ENCODE measurements at places on chromosomes 16 and 17.
A peak's percentile ranks its signal among the peaks of the same experiment; 100 is the strongest.

DNA sequence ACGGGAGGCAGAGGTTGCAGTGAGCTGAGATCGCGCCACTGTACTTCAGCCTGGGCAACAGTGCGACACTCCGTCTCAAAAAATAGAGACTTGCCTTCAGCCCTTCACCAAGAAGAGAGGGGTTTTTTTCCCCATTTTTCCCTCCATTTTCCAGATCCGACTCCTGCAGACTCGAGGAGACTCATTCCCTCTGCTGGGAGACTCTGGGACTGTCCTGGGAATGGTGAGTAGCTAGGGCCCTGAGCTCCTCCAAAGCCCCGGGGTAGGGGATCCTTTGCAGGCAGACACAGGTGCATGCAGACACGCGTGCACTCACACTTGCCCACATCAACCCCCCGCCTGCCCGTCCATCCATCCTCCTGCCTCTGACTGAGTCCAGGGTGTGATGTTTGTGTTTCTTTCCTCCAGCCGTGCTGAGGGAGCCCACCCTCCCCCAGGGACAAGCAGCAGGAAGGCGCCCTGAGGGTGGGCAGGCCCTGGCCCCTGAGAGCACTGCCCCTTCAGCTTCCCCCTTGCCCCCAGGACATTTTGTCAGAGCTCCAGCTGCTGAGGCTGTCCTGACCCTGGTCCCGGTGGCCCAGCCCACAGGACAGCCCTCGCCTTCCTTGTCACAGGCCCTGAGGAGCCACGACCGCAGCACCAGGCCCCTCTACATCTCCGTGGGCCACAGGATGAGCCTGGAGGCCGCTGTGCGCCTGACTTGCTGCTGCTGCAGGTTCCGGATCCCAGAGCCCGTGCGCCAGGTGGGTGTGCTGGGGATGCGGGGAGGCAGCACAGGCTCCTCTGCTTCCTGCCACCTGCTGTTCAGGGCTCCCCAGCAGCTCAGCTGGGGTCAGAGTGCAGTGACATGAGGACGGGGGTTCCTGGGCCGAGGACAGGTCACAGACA lies 10.2 kb downstream of the ENDOV start:
- DNase-seq, result no peak

DNA sequence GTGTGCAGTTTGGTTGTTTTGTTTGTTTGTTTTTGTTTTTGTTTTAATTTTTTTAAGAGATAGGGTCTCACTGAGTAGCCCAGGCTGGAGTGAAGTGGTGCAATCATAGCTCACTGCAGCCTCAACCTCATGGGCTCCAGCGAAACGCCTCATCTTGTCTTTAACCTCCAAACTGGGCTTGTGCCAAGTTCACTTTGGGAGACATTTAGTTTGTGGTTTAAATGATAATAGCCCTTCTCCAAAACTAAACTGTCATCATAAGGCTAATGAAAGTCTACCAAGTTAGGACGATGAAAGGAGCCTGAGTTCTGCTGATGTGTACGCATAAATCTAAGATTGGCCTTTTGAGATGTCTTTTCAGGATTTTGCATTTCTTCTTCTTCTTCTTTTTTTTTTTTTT lies 6.5 kb upstream of the CARD14 start:
- DNase-seq, result no peak

- no peak for DNase-seq
Measured at GRCh38 chr16:73204359-73205152, 156.6 kb upstream of the ZFHX3 start.

GRCh38 chr17:43468691-43469139 lies 15.1 kb upstream of the DHX8 start:
- DNase-seq, result no peak

- no peak for DNase-seq
Measured at GRCh38 chr16:89174055-89174827, 2.7 kb downstream of the CDH15 start.

GRCh38 chr17:58161566-58161965 lies 5.2 kb upstream of the OR4D2 start:
- DNase-seq, result no peak

GRCh38 chr17:44614862-44615261 lies 41.4 kb upstream of the MEIOC start:
- DNase-seq, result no peak

DNA sequence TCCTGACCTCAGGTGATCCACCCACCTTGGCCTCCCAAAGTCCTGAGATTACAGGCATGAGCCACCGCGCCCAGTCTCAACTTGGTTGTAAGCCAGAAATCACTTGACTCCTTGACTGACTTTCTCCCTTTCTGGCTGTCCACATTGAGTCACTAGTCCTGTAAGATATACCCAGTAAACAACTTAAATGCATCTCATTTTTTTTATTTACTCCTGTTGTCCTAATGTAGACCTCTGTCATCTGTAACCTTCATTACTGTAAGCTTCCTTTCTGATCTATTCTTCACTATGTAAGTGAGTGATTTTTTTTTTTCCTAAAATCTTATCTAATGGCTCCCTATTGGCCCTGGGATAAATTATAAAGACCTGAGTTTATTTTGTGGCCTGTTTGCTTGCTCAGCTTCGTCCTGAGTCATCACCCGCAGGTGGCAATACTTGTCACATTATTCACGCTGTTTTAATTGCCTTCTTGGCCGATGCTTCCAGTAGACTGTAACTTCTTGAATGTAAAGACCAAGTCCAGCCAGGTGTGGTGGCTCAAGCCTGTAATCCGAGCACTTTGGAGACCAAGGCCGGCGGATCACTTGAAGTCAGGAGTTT lies 41.0 kb downstream of the PAFAH1B1 start:
- DNase-seq, result no peak

DNA sequence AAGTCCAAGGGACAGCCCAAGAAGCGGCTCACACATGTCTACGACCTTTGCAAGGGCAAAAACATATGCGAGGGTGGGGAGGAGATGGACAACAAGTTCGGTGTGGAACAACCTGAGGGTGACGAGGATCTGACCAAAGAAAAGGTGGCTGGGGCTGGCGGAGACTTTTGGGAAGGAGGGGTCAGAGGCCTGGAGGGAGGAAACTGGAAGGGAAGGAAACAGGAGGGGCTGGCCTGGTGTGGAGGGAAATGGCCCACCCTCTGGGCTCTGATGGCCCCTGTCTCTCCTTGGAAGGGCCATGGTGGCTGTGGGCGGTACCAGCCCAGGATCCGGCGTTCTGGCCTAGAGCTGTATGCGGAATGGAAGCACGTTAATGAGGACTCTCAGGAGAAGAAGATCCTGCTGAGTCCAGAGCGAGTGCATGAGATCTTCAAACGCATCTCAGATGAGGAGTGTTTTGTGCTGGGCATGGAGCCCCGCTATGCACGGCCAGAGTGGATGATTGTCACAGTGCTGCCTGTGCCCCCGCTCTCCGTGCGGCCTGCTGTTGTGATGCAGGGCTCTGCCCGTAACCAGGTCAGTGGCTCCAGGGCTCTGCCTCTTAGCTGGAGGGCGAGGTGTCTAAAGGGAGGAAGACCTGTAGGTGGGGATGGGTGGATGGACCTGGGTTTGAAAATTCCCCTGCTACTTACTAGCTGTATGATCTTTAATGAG lies 12.5 kb downstream of the POLR2A start:
- DNase-seq, result no peak

- DNase-seq, result no peak
Measured at GRCh38 chr16:80253741-80254140, 287.1 kb upstream of the DYNLRB2 start.

DNA sequence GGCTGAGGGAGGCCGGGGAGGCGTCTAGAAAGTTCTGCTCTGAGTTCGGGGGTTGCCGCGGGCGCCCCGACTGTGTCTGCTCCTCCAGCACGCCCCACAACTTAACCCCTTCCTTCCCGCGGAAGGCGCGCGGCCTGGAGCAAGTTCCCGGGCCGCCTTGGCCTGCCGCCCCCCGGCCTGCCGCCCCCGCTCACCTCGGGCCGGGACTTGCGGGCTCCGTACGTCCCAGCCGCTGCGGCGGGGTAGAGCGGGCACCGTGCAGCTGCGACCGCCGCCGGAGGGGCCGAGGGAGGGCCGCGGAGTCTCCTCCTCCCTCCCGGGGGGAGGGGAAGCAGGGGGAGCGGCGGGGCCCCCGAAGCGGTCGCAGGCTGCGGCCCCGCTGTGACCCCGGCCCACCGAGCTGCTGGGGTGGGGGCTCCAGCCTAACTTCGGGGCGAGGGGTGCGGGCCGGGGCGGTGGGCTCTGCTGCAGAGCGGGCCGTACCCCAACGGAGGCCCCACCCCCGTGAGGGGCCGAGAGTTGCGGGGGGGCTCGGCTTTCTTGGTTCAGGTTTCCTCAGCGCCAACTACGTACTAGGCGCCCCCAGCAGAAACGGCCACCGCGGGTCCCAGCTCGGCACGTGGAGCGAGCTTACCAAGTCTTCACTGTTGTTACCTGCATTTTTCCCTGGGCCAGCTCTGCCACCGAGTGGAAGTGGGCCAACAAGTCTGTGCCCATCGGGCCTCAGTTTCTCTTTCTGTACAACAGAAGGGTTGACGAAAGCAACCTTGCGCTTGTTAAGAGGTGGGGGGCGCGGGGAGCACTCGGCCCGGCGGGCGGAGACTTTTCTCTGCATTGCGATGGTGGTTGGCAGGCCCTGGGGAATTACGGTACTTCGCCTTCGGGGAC lies at the start of gene CCDC102A:
CCDC102A (minus strand) TSS at position 266 of the 888 bp plus-strand sequence. CDS start 7,394 bp downstream, outside the sequence.
- DNase-seq, result peak; percentile 13

GRCh38 chr17:46264456-46265198 lies 30.3 kb upstream of the LRRC37A start:
- DNase-seq, result no peak

DNA sequence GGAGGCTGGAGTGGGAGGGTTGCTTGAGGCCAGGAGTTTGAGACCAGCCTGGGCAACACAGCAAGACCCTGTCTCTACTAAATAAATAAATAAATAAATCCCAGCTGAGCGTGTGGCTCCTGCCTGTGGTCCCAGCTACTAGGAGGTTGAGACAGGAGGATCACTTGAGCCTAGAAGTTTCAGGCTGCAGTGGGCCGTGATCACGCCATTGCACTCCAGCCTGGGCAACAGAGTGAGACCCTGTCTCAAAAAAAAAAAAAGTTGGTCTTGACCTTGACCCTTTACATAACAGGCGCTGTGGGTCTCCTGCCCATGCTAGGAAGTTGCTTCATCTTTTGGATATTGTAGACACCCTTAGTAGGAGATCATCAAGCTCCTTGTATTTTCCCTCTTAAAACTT lies 11.4 kb downstream of the ACSF2 start:
- DNase-seq, result no peak

DNA sequence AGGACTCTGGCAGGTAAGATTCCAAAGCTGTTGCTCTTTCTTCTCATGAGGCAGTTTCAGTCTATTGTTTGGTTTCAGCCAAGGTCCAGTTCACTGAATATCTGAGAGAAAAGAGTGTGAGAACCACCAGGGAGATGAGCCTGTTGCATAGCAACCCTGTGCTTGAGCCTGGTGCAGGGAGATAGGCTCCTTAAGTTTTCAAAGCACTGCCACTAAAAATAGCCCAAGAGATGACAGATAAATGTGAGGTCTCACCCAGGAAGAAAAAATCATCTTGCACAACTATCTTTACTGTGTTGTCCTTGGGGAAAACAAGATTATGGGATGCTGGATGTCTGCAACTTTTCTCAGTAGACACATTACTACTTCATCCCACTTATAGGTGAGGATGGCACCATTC lies 26.2 kb upstream of the NUDT7 start:
- DNase-seq, result no peak

GRCh38 chr17:8975091-8975725 lies 9.7 kb upstream of the PIK3R5 start:
- DNase-seq, result no peak

DNA sequence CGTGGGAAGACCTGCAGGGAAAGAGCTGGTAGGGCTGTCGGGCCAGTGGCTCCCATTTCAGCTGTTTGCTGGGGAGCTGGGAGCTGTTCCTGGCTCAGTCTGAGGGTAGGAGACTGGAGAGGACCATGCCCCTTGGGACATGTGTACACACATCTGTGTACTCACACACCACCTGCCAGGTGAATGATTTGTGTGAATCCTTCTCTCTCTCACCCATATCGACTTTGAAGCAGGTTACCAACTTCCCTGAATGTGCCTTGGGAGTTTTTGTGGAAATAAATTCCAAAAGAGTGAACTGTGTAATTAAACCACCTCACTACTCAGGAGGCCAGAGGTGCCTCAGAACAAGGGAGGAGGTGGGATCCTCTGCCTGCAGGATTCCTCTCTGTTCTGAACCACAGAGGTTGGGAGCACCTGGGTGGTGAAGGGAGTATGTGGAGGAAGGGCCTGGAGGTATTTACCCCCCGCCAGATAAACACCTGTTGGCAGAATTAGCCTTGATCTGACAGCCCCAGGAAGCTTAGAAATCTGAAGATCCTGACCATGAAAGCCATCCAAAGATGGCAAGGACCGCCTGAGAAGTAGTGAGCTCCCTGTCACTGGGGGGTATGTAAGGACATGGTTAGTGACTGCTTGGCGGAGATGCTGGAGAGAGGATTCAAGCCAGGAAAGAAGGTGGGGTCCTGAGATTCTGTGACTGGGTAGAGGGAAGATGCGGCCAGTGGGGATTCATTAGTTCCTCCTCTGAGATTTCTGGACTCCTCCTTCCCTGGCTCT lies 3.3 kb downstream of the ABCC3 start:
- no peak for DNase-seq

GRCh38 chr16:69225121-69225520 lies 38.2 kb downstream of the SNTB2 start:
- DNase-seq, result no peak

DNA sequence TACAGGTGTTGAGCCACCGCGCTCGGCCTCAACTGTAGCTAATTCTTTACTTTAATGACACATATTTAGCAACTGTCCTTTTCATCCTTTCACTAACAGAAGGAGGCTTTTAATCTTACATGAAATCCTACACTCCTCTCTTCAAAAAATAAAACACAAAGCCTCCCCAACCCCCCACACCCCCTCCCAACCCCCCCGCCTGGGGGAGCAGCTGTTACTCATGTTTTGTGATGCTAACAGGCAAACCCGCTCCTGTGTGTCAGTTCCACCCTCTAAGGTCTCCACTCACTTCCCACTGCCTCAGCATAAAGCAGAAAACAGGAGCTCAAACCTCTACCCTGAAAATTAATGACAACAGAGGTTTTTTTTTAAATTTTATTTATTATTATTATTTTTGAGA lies 55.4 kb upstream of the SLC25A19 start:
- DNase-seq, result no peak

DNA sequence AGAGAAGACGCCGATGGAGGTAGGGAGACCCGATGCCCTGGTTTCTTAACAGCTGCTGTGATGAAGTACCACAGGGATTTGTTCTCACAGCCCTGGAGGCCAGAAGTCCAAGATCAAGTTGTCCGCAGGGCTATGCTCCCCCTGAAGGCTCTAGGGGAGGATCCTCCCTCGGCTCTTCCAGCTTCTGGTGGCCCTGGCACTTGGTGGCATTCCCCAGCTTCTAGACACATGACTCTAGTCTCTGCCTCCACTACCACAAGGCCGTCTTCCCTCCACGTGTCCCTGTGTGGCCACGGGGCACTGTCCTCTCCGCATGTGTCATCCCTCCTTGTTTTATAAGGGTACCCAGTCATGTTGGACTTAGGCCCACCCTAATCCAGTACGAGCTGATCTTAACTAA lies 375.2 kb downstream of the SLC39A11 start:
- no peak for DNase-seq

Data from NCI-H460 (cell line).